ENCODE measurements at places on chromosomes 3 and 15.

- DNase-seq = no peak
These were observed 97.7 kb upstream of the CHRNA7 start for GRCh38 chr15:31932576-31932975.

DNA sequence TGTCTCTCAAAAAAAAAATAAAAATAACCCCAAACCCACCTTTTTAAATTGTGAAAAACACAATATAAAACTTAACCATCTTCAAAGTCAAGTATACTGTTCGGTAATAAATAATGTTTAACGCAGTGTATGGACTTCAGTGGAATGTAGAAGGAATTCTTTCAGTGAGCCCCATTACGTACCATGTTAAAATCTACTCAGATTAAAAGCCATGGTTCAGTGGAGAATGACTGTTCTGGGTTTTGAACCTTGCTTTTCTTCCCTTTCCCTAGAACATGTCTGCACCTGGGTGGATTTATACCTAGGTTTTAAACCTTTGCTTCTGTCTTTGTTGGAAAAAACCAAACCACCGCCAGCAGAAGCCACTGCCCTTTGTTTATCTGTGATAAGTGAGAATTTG, 27.5 kb downstream of the DAG1 start:
- DNase-seq = no peak

DNA sequence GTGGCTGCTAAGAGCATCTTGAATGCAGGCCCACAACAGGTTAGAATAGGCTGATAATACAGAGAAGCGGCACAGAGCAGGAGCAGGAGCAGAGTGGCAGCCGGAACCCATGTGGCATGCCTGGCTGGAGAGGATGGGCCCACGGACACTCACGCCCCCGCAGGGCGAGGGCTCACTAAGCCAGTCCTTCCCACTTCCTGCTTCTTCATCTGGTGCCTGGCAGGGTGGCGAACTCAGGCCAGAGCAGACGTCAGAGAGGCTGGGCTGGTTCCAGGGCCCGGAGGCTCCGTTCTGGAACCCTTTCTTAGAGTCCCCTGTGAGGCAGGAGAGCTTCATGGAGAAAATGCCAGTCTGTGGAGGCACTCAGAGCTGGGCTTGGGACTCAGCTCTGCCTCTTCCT, 195.1 kb downstream of the NTRK3 start:
- no peak for DNase-seq

- no peak for DNase-seq
These were observed 28.1 kb upstream of the CCR2 start for GRCh38 chr3:46325645-46326300.

- DNase-seq = no peak
These were observed 40.1 kb upstream of the MUC13 start for GRCh38 chr3:124974691-124975090.

- no peak for DNase-seq
These were observed 61.5 kb upstream of the GRM7 start for GRCh38 chr3:6799264-6799915.

DNA sequence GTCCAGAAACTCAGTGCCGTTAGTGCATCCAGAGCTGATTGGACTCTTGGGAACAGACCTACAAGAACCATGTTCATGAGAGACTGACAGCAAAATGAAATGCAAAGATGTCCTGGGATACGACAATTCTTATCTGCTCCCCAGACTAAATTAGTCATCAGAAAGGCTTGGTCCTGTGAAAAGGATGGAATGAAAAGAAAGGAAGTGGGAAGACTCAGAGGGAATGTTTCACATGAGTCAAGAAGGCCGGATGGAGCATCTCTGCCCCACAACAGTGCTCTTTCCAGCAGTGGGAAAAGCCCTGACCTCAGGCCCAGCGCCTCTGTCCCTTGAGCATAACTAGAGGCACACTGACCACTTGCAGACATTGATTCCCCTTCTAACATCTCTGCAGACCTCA, 39.3 kb upstream of the UACA start:
- no peak for DNase-seq

- DNase-seq = no peak
These were observed 76.3 kb downstream of the CACNA1D start for GRCh38 chr3:53570709-53571108.

GRCh38 chr3:105359098-105359762, 7.5 kb upstream of the ALCAM start:
- no peak for DNase-seq

DNA sequence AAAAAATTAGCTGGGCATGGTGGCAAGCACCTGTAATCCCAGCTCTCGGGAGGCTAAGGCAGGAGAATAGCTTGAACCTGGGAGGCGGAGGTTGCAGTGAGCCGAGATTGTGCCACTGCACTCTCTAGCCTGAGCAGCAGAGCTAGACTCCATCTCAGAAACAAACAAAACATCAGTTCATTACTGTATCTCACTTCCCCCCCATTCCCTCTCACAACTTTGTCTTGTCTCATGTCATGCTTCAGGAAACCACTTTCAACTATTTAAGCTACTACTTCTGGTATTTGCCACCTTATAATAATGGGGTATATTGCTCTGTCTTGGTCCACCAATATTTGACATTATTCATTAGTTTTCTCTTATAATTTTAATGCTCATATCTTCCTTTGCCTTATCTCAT, 26.2 kb downstream of the PIK3CA start:
- no peak for DNase-seq

- no peak for DNase-seq
These were observed 23.2 kb downstream of the CCR9 start for GRCh38 chr3:45909542-45909941.

GRCh38 chr3:143685491-143685890, 162.8 kb downstream of the SLC9A9 start:
- DNase-seq = no peak

DNA sequence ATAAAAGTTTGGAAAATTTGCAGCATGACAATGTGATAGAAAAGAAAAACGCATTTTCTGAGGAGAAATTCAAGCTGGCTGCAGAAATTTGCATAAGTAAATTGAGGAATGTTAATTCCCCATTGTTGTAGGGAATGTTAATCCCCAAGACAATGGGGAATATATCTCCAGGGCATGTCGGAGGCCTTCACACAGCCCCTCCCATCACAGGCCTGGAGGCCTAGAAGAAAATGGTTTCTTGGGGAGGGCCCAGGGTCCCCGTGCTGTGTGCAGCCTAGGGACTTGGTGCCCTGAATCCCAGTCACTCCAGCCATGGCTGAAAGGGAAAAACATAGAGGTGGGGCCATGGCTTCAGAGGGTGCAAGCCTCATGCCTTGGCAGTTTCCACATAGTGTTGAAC, 101.1 kb downstream of the BOC start:
- DNase-seq = no peak

DNA sequence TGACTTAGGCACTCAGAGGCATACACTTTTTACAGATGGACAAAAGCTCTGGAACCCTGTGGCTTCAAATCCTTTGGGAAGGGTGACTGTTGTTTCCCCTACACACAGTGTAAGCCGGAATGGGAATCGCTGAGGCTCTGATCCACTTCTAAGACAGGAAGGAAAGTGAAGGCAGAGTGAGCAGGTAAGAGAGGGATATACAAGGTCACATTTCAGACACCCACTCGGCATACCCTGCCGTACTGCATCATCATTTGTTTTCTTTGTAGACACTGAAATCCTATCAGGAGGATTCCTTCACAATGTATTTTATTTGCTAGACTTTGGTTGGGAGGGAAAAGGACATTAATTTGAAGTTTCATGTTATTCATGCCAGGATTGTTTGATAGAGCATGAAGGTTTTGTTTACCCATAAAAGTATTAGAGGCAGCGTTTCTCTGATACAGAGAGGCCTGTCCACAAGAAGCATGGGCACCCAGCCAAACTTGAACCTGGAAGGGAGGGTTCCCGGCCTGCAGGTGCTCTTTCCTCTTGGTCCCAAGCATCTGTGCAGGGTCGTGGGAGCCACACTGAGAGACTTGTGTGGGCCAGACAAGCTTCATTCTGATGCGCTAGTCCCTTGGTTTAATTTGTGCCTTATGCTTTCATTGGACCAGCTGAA, 21.9 kb upstream of the POLR2M start:
- DNase-seq = no peak

DNA sequence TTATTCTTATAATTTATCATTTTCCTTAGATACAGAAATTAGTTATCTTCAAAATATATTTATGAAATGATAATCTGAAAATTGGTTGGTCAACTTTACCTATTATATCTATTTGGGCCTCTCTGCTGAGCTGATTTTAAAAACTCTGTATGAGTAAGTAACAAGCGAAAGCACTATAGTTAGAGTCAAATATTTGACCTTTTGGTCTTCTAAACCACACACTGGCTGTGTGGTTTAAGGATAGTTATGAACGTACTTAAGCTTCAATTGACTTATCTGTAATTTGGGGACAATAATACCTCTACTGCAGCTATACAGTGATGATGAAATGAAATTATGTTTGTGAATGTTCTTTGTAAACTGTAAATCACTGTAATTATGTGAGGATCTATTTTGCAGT, 763.9 kb upstream of the GRM7 start:
- no peak for DNase-seq

GRCh38 chr15:67799801-67800205, 25.5 kb upstream of the SKOR1 start:
- no peak for DNase-seq

DNA sequence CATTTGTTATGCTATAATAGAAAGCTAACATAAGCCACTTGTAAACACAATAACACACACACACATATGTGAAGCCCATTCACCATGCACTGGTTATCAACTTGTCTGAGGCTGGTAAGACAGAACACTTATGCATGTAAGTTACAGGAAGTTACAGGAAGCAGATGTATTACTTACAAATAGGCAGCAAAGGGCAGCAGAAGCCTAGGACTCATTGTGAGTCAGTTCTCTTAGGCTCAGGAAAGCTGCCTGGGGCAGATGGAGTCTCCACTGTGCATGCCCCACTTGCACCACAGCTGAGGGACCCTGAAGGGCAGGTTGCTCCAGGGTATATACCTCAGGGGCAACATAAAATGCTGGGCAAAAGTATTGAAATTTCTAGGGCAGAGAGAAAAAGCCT, 748.8 kb upstream of the CCDC54 start:
- no peak for DNase-seq

DNA sequence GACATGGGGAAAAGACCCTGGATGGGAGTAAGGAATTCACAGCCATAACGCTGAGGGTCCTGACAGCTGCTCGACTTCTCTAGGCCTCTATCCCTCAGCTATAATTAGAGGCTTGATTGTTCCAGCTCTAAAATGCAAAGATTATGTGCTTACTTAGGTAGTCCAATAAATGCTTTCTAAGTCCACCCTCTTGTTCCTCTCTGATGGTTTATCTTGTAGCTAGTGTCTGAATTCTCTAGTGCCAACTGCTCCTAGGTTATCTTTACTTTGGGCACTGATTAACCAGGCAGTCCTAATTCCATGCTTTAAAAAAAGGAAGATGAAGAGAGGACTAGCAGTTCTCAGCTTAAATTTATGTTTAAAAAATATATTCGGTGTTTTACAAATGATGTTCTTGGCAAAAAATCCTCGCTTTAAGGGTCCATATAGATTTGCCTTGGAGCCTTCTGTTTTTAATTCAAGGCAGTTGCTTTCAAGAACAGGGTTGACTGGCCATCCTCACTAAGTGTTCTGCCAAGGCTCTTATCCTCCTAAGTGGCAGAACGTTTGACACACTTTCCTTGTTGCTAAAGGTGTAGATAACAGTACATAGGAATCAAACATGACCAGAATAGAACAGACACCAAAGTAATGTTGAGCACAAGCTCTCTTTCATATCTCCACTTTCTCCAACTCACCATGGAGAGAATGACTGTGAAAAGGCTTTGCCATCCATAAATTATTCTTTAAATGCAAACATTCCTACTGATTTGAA, 60.6 kb downstream of the THRB start:
- DNase-seq = no peak

DNA sequence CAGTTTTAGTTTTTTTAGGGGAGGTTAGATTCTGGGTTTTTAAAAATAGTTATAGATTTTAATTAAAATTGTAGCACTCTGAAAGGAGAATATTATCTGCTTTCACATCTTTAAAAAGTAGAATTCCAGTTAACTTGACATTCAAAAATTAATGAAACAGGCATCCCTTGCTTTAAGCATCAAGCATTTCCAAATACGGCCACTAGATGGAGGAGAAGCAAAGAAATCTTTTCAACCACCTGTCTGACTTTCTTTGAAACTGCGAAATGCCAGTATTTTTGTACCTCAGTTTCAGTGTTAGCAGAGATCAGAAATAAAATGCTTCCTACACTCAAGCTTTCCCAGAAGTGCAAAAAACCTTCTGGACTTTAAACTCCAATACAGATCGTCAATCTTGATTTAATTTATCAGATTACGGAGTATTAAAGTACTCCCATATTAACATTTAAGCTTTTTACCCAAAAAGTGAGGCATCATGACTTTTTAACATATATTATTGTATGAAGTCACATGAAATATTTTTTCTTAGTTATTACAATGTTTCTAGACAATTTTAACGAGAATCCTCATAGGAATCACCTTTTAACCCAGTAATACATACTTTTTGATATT, 153.3 kb downstream of the P3H2 start:
- DNase-seq = no peak

- DNase-seq = no peak
These were observed 19.1 kb upstream of the CHST2 start for GRCh38 chr3:143100451-143100850.

DNA sequence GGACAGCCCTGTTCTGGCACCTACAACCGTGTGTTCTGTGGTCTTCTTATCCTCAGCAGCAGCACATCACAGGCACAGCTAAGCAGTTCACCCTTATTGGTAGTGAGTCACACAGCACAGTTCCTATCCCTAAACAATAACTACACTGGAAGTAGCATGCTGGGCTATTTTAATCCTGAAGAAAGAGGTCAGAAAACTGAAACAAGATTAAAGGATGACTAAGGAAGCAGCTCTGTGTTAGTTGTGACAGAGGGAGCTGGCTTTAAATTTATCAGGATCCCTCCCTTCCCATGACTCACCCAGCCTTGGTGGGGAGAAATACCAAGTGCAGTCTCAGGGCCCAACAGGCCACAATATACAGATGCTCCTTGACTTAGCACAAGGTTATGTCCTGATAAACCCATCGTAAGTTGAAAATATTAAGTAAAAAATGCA, 144.3 kb downstream of the ERC2 start:
- DNase-seq = no peak

GRCh38 chr3:112958811-112959560, 15.9 kb downstream of the CD200R1 start:
- DNase-seq = no peak

Data from stimulated activated CD4-positive, alpha-beta T cell treated with anti-CD3 and anti-CD28 coated beads, Interleukin-15, amount 100 ng/mL, for 1 hour (primary cell).